ENCODE measurements at places on chromosomes 11 and 22. TPM values are rescaled to one million over a fixed set of nuclear protein-coding genes. Genes with fewer than 3 reads are reported as not detected.

SAA2 gene
- polyA plus RNA-seq, result 2.4 TPM

RCOR2 gene
- polyA plus RNA-seq, result 0.24 TPM

MICAL2 gene
- 4.5 TPM for polyA plus RNA-seq

GLYAT gene
- not detected for polyA plus RNA-seq

MPZL2 gene
- 185 TPM for polyA plus RNA-seq

FDXACB1 gene
- 1.3 TPM for polyA plus RNA-seq

TTC36 gene
- 0.18 TPM for polyA plus RNA-seq

Data from esophagus (tissue), 2 donors.